Uterus (tissue), 4 donors: ENCODE measurements at places on chromosomes 2 and 18.

- no peak for DNase-seq
These were observed 83.9 kb downstream of the PAX3 start for GRCh38 chr2:222214885-222215284.

DNA sequence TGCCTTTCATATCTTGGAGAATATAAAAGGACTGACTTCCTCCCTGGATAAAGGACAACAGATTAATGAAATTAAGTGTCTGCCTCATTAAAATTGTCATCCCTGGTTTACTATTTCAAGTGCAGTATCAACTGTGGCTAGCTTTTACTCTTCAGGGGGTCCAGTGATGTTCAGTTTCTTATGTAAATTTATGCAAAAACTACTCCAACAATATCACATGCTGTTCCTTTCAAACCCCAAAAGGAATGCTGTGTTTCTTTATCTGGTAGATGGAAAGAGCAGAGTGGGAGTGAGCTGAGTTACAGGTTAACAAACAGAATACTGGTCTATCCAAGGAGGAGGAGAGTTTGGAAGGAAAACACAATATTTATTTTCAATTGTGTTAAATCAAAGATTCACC lies 283.7 kb upstream of the VWC2L start:
- DNase-seq = no peak

- no peak for DNase-seq
These were observed 247.4 kb upstream of the RAB6C start for GRCh38 chr2:129731907-129732629.

- no peak for DNase-seq
These were observed 121.5 kb upstream of the SPATS2L start for GRCh38 chr2:200184748-200185627.

- DNase-seq = no peak
These were observed 88.0 kb downstream of the CDC42EP3 start for GRCh38 chr2:37583402-37583801.

DNA sequence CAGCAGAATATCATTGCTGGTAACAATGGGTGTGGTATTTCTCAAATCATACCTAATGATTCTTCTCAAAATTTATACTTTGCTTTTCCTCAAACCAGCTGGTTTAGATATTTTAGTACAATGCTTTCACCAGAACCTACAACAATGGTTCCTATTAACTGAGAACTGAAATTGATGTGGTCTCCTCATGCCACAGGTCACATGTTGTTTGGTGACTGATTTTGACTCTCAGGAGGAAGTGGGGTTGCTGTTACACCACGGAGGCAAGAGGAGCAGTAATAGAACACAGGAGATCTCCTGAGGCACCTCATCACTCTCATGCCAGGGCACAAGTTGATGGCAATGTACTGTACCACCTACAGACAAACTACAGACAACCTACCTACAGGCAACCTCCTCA lies 3.0 kb upstream of the CEP68 start:
- DNase-seq = no peak

DNA sequence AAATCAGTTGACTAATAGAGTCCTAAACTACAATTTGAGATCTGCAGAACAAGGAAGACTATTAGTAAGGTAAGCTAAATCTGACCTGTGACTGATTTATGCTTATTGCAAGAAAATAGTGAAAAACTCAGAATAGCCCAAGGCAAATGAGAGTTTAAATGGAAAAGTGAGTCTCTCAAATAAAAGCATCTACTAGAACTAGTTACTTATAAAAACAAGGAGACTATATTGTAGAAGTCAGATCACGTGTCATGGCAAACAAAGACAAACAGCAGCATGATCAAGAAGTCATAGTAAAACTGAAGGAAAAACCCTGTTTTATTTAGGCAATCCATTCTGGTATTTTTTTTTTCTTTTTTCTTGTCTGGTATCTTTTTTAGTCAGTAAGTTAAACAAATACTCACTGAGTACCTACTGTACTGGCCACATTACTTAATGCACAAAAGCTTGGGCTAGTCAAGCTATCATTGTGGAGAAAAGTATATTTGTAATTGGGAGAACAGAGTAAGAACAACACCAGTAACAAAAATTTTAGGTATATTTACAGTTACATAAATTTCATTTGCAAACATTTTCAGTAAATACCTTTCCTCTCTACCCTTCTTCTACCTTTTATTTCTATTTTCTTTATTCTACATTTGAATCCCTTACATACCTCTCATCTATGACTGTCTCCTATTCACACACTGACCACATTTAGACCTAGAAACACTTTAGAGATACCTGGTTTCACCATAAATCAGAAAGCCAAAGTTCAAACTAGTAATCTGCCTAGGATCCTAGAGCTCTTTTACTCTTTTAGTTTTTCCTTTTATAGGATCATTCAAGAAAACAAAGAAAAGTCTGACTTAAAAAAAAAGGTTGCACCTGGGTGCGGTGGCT lies 23.7 kb downstream of the CCDC88A start:
- DNase-seq = no peak

GRCh38 chr18:1806884-1807615 lies 764.3 kb downstream of the METTL4 start:
- no peak for DNase-seq

- no peak for DNase-seq
These were observed 19.2 kb downstream of the SH3RF3 start for GRCh38 chr2:109148117-109148746.

GRCh38 chr2:57544624-57545023 lies 502.0 kb upstream of the VRK2 start:
- no peak for DNase-seq

- no peak for DNase-seq
These were observed 1582.3 kb upstream of the TMEFF2 start for GRCh38 chr2:193776988-193777387.

DNA sequence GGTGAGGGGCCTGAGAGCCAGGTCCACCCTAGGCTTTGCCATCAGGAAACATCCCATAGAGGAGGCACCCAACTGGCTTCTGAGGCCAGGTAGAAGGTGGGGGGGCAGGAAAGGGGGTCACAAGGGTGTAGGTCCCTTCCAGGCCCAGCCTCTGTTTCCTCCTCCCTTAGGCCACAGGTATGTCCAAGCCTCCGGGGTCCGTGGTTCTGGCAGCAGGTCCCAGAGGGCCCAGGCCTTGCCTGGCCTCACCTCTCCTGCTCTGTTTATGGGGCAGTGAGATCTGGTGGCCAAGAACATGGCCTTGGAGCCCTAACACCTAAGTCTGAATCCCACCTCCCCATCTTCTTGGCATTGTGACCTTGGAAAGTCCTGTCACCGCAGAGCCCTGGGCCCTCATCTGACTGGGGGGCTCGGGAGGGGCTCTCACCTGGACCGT lies 21.6 kb upstream of the GPR17 start:
- no peak for DNase-seq

DNA sequence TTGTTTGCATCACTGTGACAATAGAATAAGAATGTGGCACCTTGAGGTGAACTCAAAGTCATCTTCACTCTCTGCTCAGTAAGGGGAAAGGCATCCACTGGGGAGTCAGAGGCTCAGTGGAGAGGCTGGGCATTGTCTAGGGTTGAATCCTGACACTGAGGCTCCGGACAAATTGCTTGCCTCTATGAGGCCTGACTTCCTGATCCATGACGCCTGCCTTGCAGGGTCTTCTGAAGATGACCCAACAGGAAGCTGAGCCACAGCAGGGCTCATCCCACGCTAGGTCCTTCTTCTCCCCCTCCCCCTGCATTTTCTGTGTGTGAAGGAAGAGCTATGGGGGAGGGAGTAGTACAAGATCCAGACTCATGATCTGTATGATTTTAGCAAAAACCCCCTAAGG lies 265.1 kb downstream of the SH3BP4 start:
- no peak for DNase-seq

DNA sequence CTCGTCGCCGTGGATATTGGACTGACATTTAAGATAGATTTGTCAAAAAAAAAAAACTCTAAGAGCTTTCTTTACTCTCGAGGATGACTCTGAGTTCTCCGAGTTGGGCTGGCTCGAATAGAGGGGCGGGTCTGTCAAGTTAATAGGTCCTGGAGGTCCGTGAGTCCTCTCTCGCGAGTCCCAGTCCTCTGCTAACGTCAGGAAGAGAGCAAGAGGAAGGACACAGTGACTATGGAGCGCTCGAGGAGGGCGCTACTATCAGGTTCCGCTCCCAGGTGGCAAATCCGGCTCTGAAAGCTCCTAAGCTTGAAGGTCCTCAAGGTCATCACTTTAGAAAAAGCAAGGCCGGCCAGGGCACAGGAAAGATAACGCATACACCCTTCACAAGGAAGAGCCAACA lies 404 bp upstream of the AKAIN1 start:
- no peak for DNase-seq

GRCh38 chr18:9973470-9973869 lies 59.7 kb downstream of the VAPA start:
- no peak for DNase-seq

GRCh38 chr2:167572883-167573619 lies 674.3 kb downstream of the STK39 start:
- DNase-seq = no peak

GRCh38 chr18:60090170-60090569 lies 190.4 kb downstream of the PMAIP1 start:
- no peak for DNase-seq

DNA sequence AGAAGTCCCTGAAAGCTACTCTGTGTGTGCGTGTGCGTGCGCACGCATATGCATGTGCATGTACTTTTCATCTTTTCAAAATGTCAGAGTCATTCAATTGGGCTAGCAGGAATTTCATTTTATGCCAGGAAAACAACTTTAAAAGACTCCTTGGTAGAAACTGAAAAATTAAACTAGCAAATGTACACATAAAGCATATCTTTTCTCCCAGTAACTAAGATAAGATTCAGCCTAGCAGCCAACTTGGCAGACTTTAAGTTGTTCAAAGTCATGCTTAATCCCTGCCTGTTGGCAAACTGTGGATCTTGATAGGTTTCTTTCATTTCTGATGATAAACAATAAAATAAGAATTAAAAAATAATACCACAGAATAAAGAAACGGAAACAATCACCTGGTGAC lies 1129.1 kb downstream of the LRP1B start:
- no peak for DNase-seq

DNA sequence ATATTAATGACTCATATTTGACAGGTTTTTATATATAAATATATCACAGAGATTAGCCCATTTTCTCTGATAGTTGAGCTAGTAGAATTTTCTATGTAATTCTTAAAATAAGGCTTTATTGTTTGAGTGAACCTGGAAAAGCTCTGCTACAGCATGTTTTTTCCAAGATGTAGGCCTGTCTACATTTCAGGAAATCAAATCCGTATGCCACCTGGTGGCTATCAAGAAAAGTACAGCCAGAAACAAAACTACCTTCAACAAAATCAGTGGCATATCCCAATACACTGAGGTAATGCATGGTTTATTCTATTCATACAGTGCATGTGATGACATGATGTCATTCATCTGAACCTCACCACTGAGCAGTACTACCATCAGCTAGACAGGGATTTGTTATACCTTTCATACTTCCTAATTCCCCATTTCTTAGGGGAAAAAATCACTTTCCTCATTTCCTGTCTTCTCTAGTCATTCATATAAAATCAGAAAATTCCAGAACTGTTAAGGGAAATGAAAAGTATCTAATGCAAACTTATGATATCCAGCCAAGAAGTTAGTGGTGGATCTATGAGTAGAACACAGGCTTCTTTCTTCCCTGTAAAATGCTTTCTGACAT lies 310.4 kb upstream of the SYT4 start:
- DNase-seq = no peak

- no peak for DNase-seq
These were observed 96.7 kb downstream of the AP1S3 start for GRCh38 chr2:223740679-223741078.

GRCh38 chr2:177281400-177282180 lies 17.1 kb upstream of the NFE2L2 start:
- no peak for DNase-seq

GRCh38 chr2:42562474-42563144 lies 5.8 kb upstream of the MTA3 start:
- DNase-seq = no peak

DNA sequence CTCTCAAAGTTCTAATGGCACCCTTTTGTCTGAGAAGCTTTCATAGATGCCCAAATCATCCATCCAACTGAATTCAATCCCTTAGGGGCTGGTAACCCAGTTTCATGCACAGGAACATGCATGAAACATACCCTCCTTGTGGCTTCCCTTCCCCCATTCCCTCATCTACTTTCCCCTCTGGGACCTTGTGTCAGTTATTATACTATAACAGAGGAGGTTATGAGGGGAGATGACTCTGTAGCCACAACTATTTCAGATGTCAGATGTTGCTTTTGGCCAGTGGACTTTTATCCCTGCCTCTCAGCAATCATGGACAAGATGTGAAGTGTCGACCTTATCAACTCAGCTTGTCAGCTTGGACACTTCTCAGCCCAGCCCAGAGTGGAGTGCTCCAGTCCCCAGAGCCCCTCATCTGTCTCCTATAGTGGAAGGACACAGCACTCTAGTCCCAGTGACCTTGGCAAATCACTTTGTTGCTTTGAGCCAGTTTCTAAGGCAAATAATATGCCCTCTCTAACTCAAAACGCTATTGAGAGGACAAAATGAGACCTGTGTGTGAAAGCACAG lies 8.4 kb downstream of the DHRS9 start:
- DNase-seq = no peak

DNA sequence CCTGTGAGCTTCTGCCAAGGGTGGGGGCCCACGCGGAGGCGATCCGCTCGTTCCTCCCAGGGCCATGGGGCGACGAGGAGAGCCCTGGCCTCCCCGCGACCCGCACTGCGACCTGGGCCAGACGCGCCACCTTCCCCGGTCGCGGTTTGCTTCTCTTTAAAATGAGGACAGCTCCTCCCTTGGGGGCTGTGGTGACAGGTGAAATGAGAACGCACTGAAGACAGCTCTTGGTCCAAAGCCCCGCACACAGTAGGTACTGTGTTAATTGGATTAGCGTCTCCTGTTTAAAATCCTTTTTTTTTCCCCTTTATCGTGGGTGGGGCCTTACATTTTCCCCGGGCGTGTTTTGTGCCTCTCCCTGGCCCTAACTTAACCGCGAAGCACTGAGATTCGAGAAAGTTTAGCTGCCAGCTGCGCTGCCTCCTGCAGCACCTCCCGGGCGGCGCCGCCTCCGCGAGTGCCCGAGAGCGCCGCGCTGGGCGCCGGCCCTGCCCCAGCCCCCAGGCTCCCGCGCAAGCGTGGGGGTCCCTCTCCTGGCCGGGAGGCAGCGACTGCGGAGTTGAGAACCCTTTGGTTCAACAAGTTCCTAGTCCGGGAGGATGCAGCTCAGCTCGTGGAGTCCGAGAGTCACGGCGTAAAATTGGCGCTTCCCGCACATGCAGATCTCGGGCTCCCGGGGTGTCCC lies 1.1 kb downstream of the HPCAL1 start:
- DNase-seq = peak; percentile 54

DNA sequence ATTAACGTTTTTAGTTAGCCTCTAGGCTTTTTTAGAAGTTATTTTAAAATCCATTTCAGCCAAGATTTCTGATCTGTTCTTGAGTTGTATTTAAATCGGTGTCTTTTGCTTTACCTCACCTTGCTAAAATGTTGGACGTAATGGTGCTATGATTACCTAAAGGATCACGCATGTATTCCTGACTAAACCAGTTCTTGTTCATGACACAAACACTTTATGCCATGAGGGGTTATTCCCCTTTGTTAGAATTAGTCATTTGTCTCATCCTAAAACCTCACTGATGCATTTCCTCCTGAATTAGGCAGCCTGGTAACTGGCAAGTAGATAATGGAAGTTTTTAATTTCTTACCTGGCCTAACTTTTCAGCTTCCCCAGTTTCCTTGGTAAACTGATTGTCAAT lies 185.4 kb upstream of the TANK start:
- DNase-seq = no peak
